ENCODE measurements at places on chromosomes 3 and 15. TPM values are rescaled to one million over a fixed set of nuclear protein-coding genes. Genes with fewer than 3 reads are reported as not detected.

DNA sequence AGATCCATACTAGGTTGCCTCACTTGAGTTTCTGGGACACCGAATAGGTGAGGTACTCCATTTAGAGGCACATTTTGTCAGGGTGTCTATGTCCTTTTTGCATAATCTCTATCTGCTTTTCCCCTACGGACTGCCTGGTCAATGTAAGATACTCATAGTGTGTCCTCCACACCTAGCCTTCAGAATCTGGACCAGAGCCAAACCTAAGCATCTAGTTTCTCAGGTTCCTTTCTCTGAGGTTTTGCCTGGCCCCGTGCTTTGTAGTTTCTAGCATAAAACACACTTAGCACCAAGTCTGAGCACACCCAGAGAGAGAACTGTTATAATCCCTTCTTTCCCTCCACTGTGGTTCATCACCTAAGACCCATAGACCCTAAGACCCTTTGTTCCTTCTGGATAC, 105.9 kb upstream of the MLF1 start:
- H3K36me3 ChIP-seq = no peaks in the 10 kb centered on the region
- H3K4me1 ChIP-seq = no peaks in the 10 kb centered on the region
- no peak for DNase-seq
- no peak overlapping the region for H3K4me3 ChIP-seq

DNA sequence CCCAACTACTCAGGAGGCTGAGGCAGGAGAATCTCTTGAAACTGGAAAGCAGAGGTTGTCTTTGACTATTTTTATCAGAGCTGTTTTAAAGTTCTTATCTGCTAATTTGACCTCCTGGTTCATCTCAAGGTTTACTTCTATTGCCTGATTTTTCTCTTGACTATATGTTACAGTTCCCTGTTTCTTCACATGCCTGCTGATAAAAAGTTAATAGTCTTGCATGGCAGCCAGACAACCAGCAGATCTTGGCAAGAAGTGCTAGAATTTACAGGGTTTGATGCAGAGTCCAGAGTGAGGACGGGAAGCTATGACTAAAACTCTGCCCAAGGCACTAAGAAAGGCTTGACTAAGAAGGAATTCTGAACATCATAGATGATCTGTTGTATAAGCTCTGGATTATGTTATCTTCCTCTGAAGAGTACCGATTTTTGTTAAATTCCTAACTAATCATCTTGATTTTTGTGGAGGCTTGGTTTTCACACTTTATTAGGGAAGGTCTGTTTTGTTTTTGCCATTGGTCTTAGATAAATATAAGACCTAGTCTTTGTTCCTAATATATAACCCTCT, 85.9 kb downstream of the CHSY1 start:
- no peak for DNase-seq
- H3K4me3 ChIP-seq = no peak overlapping the region
- H3K27ac ChIP-seq = no peak overlapping the region

DNA sequence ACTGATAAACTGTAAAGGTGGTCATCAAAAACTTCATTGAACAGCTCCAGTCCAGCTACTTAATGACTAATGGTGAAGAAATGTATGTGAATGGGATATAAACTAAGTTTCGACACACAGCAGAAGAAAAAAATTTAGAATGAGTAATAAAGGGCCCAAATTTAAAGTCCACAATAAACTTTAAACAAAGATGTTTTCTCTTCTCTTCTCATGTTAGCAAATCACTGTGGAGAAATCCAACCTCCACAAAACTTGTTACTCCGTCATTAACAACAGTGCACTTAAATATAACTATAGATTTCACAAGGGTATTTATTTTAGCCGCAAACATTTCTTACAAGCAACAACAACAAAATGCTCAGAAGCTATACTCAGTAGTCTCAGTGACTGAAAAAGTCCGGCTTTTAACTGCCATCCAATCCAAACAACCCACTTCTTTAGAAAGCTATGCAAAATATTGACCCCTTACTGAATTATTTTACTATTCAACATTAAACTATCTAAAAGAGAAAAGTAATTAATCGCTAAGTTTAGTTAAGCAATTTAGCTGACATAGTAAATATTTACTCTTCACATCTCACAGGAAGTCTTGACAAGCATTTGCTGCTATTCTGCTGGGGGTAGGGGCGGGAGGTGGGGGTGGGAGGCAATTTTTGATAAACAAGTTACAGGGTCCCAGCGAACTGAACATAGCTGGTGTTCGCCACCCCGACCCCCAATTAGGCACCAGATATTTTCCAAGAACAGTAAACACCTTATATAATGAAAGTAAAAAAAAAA, 2.4 kb downstream of the IGF2BP2 start:
- H3K27ac ChIP-seq = no peak overlapping the region
- peaks cover 33% of the 10 kb centered on the region for H3K27me3 ChIP-seq

GRCh38 chr15:100671124-100671680, 68.8 kb downstream of the ASB7 start:
- no peak for DNase-seq
- no peaks in the 10 kb centered on the region for H3K27me3 ChIP-seq
- no peak overlapping the region for H3K27ac ChIP-seq
- no peak overlapping the region for H3K4me3 ChIP-seq
- H3K4me1 ChIP-seq = no peaks in the 10 kb centered on the region

TRH gene
- total RNA-seq = 0.52 TPM

EOMES gene
- 1.4 TPM for total RNA-seq

CCDC54 gene
- total RNA-seq = not detected

ILDR1 gene
- 0.76 TPM for total RNA-seq

GOLGA8G gene
- under 0.01 TPM for total RNA-seq

CD86 gene
- total RNA-seq = 13.8 TPM

AMT gene
- total RNA-seq = 4.1 TPM

All from thymus (tissue), 14 donors.